ENCODE measurements at places on chromosomes 2 and 18. TPM values are rescaled to one million over a fixed set of nuclear protein-coding genes. Genes with fewer than 3 reads are reported as not detected.

Gene UCN
- 1.1 TPM for polyA plus RNA-seq

Gene CRYGA
- polyA plus RNA-seq = not detected

Gene OR6B2
- not detected for polyA plus RNA-seq

Gene ERBB4
- polyA plus RNA-seq = under 0.01 TPM

Gene MAP4K3
- 7.0 TPM for polyA plus RNA-seq

Gene CHN1
- polyA plus RNA-seq = 1.1 TPM

Gene SCN2A
- 0.02 TPM for polyA plus RNA-seq

Gene TRAF3IP1
- 4.8 TPM for polyA plus RNA-seq

Gene ALK
- polyA plus RNA-seq = 0.04 TPM

Gene SERPINB4
- polyA plus RNA-seq = 68.4 TPM

Gene SLC5A7
- 0.02 TPM for polyA plus RNA-seq

Gene RIT2
- polyA plus RNA-seq = not detected

Gene DOCK10
- polyA plus RNA-seq = 1.7 TPM

Gene CD8B
- polyA plus RNA-seq = 1.6 TPM

Gene ANKRD30B
- polyA plus RNA-seq = not detected

Gene POTEC
- not detected for polyA plus RNA-seq

Gene GPAT2
- polyA plus RNA-seq = 0.43 TPM

Gene CRACDL
- 15.8 TPM for polyA plus RNA-seq

Gene POU3F3
- 0.07 TPM for polyA plus RNA-seq
